ENCODE measurements at places on chromosomes 13 and 19.

DNA sequence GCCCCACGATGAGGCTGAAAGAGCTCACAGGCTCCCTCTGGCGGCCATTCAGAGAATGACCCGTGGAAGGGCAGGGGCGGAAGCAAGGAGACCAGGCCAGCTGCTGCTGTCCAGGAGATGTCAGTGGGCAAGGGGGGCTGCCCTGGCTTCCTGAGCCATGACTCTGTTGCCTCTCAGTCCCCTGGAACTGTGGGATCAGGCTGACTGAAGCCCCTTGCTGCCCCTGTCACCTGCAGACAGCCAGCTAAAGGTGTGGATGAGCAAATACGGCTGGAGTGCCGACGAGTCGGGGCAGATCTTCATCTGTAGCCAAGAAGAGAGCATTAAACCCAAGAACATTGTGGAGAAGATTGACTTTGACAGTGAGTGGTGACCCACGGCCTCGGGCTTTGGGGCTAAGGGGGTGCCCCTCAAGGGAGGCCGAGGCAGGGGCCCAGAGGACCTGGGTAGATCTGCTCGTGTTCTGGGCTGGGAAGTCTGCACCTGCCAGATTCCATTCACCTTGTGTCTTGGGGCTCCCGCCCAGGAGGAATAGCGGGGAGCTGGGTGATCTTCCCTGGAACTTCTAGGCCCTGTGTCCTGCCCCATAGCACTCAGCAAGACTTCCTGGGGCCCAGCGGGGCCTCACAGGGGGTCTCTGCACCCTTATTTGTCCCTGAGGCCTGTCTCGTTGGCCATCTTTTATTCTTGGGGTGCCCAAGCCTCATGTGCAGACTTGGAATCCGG, 12.5 kb upstream of the ACTN4 start:
- no peak for DNase-seq

DNA sequence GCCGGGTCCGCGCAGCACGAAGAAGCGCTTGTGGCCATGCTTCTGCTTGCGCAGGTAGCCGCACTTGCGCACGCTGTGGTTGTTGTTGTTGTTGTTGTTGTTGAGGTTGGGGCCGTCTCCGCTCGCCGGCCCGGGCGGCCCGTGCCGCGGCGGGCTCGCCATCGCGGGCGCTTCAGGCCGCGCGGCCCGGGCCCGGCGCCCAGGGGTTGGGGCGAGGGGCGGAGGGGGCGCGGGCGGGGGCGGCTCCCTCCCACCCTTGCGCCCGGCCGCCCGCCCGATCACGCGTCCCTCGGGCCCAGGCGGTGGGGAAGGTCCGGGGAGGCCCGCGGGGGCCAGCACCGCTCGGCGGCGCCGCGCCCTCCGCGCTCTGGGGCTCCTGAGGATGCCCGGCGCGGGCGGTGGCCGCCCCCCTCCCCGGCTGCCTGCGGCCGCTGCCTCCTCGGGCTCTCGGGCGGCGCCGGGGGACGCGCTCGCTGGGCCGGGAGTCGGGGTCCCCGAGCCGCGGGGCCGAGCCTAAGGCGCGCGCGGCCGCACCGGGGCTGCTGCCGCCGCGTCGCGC, 412 bp downstream of the IRS2 start:
- DNase-seq = no peak

DNA sequence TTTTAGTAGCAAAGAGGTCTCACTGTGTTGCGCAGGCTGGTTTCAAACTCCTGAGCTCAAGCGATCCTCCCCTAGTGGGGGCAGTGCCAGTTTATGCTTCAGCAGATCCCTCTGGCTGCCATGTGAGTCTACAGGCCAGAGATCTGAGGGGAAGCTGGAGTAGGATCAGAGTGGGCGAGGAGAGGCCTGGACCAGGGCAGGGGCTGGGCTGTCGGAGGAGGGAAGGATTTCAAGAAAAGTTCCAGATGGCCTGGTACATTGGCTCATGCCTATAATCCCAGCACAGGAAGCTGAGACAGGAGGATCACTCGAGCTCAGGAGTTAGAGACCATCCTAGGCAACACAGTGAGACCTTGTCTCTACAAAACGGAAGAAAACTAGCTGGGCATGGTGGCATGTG, 9.8 kb downstream of the DHX34 start:
- no peak for DNase-seq

GRCh38 chr13:103324641-103325040, 258.4 kb upstream of the SLC10A2 start:
- no peak for DNase-seq

- no peak for DNase-seq
Observed at GRCh38 chr13:78662467-78662866, 3.5 kb upstream of the OBI1 start.

GRCh38 chr19:1725100-1726064, 27.9 kb upstream of the ONECUT3 start:
- no peak for DNase-seq

GRCh38 chr19:55352040-55352439, 2.5 kb downstream of the COX6B2 start:
- DNase-seq = no peak

GRCh38 chr19:51431124-51431523, 13.7 kb upstream of the SIGLEC10 start:
- DNase-seq = no peak
